ENCODE measurements at places on chromosomes 4 and X.

GRCh38 chr4:101977076-101977475, 186.5 kb downstream of the BANK1 start:
- DNase-seq, result peak; percentile 91

DNA sequence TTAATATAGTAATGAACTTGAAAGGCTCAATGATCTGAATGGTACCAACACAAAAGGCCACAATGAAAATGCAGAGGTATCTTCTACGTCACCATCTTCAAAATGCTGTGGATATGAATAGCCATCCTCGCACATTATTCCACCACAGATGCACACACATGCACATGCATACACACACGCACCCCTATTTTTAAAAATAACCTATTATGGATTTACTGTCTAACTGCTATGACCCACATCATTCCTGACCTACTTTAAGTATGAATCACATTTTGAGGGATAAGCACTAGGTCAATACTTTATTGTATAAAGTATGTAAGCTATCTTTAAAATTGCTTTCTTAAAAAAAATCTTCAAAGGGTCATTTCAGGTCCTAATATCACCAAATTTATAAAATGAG, 24.4 kb upstream of the CORIN start:
- DNase-seq, result peak; percentile 25

GRCh38 chr4:101081695-101082369, 265.5 kb downstream of the PPP3CA start:
- DNase-seq, result no peak

DNA sequence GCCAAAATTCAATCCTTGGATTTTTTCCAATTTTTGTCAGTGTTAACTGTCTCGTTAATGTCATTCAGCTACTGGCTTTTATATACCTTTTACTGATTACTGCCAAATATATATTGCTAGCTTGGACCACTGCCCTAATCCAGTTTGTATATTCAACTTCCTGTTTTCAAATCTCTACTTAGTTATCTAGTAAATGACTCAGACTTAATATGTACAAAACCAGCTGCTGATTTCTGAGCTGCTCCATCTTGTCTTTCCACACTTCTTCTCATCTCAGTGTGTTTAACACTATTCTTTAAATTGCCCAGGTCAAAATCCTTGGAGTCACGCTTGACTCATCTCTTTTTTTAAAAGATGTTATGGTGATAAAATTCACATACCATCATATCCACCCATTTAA, 1196.7 kb downstream of the RAPGEF2 start:
- no peak for DNase-seq

GRCh38 chr4:182255441-182256190, 12.4 kb downstream of the TENM3 start:
- peak; percentile 25 for DNase-seq

- peak; percentile 47 for DNase-seq
Measured at GRCh38 chr4:13349096-13349495, 135.0 kb downstream of the RAB28 start.

GRCh38 chr4:102272318-102272717, 73.0 kb downstream of the SLC39A8 start:
- DNase-seq, result no peak

GRCh38 chrX:50920132-50920531, 9.6 kb downstream of the BMP15 start:
- peak; percentile 15 for DNase-seq

DNA sequence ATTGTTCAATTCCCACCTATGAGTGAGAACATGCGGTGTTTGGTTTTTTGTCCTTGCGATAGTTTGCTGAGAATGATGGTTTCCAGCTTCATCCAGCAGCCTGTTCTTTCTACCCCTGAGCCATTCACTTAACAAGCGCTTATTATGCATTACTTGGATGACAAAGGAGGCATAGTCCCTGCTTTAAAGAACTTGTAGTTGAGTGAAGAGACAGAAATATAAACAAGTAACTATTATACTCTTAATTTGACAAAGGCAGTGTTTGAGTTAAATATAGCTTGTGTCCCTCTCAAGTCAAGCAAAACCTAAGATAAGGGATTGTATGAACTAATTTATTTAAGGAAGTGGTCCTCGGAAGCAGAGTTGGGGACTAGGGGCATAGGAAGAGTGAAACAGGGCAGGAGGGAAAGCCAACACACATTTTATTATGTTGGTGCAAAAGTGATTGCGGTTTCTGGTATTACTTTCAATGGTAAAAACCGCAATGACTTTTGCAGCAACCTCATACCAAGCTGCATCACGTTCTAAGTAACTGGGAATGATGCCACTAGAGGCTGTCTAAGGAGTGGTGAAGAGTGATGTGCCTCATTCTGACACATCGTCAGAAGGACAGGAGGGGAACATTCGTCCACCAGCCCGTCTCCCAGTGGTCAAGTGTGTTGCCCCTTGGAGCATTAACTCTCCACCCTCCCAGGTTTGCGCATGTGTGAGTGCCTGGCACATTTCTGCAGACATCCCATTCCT, 41.8 kb downstream of the QDPR start:
- DNase-seq, result peak; percentile 78

DNA sequence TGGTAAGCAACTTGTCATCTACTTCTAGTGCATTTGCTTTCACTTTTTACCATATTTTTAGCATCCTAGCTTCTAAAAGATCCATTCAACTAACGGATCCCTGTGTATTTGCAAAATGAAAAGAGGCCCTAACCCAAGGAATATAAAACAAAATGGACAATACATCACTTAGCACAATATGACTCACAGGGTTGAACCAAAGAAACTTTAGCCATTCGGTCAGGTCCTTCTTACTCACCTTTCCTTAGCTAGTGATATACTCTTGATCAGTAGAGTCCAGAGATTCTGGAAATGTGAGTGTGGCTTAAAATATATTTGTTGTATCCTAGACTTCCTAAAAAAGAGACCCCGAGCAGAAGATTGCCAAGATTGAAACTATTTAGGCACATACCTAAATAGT, 19.5 kb downstream of the TMPRSS11E start:
- DNase-seq, result peak; percentile 51

DNA sequence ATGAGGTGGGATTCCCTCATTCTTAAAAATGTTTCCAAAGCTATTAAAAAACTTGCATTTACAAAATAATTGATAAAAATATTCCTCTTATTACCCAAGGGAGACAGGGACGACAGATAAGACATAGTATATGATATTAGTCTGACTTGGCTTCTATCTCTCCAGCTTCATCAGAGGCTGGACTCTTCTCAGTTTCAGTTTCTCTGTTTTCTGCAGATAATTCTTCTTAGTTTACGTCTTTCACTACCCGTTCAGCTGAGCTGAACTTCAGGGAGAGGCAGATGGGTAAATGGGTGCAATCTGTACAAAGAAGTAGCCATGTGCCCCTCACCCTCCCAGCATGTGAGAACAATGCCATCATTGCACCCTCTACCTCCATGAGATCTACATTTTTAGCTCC, 214.0 kb upstream of the SLIT2 start:
- DNase-seq, result peak; percentile 20

DNA sequence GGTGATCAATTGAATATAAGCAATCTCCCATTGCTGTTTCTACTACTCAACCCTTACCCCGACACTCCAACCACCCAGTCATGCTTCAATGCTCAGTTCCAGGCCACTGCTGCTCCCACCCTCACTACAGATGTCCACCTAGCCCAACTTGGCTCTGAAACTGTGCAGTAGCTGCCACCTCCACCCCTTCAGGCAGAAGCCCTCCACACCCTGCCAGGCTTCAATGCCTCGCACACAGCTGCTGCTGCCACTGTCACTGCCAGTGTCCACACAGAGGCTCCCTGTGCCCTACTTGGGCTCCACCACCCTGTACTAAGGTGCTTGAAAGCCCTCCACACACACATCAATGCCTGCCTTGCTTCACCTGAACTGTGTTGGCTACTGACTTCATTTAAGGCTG, 34.6 kb downstream of the LAMTOR3 start:
- no peak for DNase-seq

DNA sequence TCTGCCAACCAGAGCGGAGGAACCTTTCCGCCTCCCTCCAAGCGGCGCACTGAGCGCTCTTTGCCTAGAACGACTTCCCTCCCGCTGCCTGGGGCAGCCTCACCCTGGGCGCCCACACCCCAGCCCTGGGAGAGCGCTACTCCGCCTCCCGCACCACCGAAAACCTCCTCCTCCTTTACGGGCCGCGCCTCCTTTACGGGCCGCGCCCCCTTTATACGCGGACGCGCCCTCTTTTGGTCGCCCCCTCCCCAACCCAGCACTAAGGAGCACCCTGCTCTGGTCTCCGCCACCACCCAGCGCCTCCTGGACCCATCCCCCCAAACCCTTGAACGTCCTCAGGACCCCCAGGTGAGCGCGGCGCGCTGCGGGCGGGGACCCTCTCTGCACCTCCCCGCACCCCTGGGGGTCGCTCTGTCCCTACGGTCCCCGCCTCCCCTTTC, 586 bp upstream of the NSG1 start:
- DNase-seq, result no peak

- DNase-seq, result no peak
Measured at GRCh38 chr4:24044610-24045589, 155.1 kb upstream of the PPARGC1A start.

DNA sequence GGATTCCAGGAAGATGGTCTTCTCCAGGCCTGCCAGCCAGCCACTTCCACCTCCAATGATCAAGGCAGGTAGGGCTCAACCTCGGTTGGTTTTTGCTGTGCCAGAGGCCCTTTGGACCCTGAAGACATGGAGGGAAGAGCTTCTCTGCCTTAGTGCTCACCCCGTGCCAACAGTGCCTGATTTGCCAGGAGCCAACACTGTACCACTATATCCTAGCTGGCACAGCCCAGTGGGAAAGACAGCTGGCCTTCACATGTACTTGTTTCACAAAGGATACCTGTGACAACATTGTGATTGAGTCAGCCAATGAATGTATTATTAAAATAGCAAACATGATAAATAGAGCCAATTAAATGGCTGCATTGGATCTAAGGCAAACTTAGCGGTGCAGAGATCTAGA, 51.9 kb upstream of the PRPS1 start:
- no peak for DNase-seq

- DNase-seq, result peak; percentile 50
Measured at GRCh38 chr4:150582146-150582872, at the start of gene MAB21L2. Gene MAB21L2 (plus strand): TSS chr4:150582151. CDS start chr4:150583030, 879 bp downstream.

DNA sequence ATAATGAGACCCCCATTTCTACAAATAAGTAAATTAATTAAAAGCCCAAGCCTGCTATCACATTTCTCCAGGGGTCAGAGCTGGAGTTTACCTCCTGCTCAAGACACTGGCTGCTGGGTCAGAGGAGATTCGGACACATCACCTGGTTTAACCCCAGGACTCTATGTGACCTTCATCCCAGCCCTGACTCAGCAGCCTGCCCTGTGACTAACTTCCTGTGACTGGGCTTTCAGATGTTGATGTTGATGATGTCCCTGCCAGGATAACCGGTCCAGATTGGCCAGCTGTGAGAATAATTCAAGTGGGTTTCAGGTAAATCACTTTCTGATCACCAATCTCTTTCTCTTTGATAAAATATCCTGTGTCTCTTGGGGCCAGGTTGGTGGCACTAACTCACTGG, 102.4 kb upstream of the MAML3 start:
- DNase-seq, result peak; percentile 84

GRCh38 chrX:119266364-119266995, 30.4 kb downstream of the PGRMC1 start:
- peak; percentile 32 for DNase-seq

Data from M059J (cell line).